ENCODE measurements at places on chromosomes 16 and 17.
A peak's percentile ranks its signal among the peaks of the same experiment; 100 is the strongest.

DNA sequence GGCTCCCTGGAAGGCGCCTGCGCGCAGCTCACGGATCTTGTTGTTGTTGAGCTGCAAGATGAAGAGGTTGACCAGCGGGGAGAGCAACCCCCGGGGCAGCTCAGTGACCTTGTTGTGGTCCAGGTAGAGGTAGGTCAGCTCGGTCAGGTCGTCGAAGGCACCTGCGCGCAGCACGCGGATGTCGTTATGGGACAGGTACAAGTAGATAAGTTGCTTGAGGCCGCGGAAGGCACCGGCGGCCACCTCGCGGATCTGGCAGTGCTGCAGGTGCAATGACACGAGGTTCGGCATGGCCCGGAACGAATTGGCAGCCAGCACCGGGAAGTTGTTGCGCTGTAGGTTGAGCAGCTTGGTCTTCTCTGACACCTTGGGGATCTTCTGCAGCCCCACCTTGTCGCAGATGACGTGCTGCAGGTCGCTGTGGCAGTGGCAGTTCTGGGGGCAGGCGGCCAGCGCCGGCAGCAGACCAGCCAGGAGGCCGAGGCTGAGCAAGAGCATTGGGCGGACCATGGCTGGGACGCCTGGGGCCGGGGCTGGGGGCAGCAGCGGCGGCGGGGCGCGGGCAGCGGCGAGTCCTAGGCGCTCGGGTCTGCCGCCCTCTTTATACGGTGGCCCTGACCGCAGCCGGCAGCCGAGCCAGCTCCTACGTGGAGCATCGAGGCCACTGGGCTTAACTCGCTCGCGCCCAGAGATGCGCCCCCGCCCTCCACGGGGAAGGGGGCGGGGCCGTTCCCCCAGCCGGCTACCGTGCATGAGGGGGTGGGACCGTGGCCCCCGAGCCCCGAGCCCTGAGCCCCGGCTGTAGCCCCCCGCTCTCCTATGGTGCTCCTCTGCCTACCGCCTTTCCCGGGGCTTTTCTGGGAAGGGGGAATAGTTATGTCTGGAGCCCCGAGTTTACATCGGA lies at the start of gene CHAD:
Gene CHAD, minus strand, starts transcription at position 577 of the 904 bp plus-strand sequence. Its CDS starts 67 bp downstream, at position 510.
- DNase-seq, result no peak

- DNase-seq, result no peak
These were observed 13.9 kb downstream of the KIAA0513 start for GRCh38 chr16:85041219-85042166.

- DNase-seq, result no peak
These were observed 9.3 kb upstream of the USP7 start for GRCh38 chr16:8972843-8973586.

DNA sequence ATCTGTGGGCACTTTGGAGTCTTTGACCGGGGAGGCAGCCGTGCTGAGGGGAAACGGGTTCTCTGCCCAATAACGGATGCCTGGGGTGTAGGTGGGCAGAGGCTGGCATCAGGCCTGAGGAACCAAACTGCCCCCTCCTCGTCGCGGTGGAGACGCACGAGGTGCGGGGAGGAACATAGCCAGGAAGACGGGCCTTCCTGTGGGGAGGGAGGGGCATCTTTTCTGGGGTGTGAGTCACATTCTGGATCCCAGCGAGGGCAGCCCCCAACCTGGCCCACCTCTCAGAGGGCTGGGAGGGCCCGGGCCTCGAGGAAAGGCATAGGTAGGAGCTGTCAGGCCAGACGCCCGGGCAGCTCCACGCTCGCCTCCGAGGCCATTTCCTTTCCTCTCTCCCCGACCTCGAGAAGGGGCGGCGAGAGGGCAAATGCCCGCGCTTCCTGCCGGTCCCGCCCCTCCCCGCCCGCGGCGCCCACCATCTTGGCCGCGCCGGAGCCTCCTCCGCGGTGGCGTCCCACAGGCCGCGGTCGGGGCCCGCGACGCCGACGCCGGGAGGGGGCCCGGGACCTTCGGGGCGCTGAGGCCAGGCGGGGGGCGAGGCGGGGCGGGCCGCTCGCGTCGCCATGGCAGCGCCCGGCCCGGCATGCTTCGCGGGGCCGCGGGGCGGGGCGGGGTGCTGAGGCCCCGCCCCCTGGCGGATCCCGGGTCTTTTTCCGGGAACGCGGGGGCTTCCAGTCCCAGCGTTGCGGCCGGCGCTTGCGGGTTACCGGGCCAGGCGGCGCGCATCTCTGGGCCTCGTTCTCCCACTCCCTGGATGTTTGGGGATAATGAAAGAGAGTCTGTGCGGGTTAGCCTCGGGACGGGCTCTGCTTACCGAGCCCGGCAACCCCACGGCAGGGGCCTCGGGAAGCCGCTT lies 13.2 kb downstream of the RAI1 start:
- peak; percentile 89 for DNase-seq

DNA sequence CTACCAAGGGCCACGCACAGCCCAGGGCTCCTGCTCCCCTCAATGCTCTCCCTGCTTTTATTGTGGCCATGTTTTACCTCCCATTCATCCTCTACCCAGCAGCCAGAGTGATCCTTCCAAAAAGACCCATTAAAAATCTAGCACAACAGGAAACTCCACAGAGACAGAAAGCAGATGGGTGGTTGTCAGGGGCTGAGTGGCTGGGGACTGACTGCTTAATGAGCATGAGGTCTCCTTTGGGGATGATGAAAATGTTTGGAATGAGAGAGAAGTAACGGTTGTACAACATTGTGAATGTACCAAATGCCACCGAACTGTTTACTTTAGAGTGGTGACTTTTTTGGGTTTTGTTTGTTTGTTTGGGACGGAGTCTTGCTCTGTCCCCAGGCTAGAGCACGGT lies 107.4 kb downstream of the GAS7 start:
- DNase-seq, result no peak

- no peak for DNase-seq
These were observed 2.0 kb downstream of the KLHL36 start for GRCh38 chr16:84650062-84650991.

- DNase-seq, result no peak
These were observed 13.3 kb downstream of the CDR2 start for GRCh38 chr16:22360963-22361659.

- DNase-seq, result no peak
These were observed 17.0 kb downstream of the CHD9 start for GRCh38 chr16:53071748-53072301.

DNA sequence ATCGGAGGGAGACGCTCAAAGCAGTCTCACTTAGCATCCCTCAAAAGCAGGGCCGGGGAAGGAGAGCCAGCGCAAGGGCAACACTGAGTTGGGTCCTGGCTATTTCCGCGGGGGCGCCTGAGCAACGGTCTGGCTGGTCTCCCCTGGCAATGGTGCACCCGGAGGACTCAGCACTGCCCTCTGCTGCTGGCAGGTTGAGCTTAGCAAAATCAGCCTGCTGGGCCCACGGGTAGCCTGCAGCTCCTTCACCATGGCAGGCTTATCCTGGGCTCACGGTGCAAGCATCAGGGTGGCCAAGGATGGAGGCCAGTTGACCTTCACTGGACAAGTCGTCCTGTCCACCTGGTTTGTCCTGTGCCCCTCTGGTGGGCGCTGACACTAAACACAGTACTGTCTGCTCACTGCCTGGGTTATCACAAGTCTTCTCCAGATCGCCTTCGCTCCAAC lies 14.4 kb upstream of the ALDH3A1 start:
- peak; percentile 89 for DNase-seq

DNA sequence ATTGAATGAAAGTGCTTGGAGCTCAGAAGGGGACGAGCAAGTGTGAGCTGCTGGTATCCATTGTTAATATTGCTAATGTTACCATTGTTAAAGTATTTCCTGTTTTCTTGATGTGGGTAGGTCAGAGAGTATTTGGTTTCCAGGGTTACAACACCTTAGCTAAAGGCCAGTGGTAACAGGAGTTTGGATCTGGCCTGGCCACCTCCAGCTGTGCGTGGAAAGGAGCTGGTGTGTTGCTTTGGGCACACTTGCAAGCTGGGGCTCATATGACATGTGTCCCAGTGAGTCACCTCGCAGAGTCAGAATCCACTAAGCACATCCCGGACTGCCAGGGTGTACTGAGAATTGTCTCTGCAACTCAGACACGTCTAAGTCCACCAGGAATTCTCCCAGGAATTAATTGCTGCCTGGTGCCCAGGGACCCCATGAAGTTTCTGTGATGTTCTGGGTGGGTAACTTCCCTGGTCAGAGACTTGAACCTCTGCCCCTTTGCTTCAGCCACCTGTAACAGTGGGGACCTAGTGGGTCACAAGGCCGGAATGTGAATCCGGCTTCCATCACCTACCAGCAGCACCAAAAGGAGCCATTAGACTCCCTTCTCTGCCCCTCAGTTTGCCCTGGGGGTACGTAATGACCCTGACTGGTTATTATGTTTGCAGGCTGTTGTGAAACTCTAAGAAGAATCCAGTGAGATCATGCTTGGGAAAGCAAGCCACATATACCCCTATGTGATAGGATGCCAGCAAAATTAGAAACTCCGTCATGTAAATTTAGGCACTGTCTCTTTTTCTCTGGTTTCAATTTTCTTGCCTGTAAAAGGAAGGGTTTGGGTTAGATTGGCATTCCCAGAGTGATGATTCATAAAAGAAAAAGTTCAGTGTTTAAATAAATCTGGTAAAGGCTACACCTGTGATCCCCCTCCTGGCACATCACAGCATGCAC lies 12.8 kb downstream of the SLC6A2 start:
- no peak for DNase-seq

DNA sequence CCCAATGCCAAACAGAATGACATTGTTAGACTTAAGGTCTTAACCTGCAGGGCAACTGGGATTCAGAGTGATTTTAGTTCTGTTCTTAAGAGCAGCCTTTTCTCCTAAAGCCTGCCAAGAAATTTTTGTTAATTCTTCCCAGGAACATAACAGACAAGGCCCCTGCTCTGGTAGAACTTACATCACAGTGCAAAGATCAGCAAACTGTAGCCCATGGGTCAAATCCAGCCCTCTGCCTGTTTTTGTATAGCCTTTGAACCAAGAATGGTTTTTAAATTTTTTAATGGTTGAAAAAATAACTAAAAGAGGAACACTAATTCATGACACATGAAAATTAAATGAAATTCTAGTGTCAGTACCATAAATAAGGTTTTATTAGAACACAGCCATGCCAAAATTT lies 3.8 kb downstream of the ACSM3 start:
- no peak for DNase-seq

DNA sequence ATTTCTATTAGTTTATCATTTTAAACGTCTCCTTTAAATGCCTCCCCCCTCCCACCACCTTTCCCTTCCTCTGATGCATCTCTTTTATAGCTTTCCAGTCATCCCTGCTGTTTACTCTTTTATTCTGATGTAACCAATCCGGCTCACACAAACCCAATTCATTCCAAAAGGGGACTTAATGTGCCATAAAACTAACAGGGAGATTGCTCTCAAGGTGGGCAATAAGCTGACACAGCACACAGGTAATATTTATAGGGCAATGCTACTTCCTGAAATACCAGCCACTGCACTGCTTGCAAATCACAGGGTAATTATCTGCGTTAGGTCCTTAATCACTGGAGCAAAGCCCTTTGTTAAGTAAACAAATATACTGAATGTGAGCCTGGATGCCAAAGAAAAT lies 23.3 kb upstream of the CA10 start:
- no peak for DNase-seq

DNA sequence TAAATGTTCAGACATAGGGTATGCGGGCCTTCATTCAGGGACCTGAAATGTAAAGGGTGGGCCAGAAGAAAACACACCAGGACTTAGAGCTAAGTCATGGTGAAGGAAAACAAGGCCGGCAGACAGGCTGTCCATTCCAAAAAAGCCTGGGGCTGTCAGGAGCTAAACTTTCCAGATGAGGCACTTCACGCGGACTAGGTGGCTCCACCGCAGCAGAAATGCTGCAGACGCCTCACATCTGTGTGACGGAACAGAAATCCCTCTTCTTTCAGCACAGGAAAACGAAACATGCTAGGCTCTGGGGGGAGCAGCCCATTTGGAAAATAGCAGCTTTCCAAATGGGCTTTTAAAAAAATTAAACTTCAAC lies 88.7 kb downstream of the HS3ST3A1 start:
- no peak for DNase-seq

DNA sequence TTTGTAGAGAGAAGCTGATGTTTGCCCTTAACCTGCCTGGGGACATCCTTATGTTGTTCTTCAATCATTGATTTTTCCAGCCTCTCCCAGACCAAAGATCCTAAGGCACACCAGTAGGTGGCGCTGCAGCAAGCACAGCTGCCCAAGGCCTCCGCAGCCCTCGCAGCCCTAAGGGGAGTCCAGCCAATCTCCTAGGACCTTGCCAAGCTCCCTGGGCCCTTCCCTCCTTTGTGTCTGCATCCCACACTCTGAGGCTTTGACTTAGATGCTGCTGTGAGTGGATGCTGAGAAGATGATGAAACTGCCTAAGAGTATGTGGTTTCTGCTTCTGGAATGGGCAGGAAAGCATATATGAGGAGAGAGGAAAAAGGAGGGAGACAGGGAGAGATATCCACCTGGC lies 47.1 kb downstream of the SPACA3 start:
- DNase-seq, result no peak

- no peak for DNase-seq
These were observed 3.4 kb downstream of the MTSS2 start for GRCh38 chr16:70682239-70683145.

- DNase-seq, result no peak
These were observed 31.6 kb upstream of the LRRC37A3 start for GRCh38 chr17:64950871-64951270.

DNA sequence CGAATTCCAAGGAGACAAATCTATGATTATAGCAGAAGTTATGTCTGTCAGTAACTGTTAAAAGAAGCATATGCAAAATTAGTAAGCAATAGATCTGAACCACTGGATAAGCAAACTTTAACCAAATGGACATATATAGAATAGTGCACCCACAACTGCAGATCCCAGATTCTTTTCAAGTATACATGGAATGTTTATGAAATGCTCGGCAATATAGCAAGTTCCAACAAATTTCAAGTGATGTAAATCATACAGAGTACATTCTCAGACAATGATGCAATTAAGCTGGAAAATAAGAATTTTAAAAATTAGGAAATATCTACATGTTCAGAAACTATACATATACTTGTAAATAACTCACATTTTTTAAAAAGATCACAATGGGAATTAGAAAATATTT lies 8.4 kb upstream of the HELZ start:
- no peak for DNase-seq

DNA sequence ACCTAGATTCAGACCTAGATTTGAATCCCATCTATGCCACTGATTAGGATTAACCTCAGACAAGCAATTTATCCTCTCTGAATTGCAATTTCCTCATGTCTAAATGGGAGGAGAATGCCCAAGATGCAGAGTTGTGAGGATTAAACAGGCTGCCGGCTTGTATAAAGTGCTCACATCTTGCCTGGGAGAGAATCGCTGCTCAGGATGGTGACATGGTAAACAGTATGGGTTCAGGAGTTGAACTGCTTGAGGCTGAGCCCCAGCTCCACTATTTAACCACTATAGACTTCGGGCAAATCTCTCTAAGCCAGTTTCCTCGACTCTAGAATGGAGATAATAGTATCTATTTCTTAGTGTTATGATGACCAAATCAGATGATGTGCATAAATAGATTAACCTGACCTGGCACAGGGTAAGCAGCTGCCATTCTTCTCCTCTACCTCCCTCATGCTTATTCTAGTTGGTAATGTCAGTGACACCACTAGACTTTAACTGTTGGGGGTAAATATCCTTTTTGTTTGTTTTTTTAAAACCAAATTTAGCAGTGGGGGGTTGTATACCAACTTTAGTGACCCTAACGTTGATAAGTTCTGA lies 732 bp upstream of the RPL27 start:
- DNase-seq, result no peak

- DNase-seq, result no peak
These were observed 170.4 kb downstream of the SALL1 start for GRCh38 chr16:50980666-50981065.

GRCh38 chr17:30443721-30444120 lies 33.5 kb upstream of the GOSR1 start:
- no peak for DNase-seq

GRCh38 chr17:67441052-67441895 lies 64.2 kb downstream of the PITPNC1 start:
- DNase-seq, result peak; percentile 77

- no peak for DNase-seq
These were observed 5.3 kb upstream of the DNAH2 start for GRCh38 chr17:7712111-7712771.
